ENCODE measurements at places on chromosomes 4 and X. TPM values are rescaled to one million over a fixed set of nuclear protein-coding genes. Genes with fewer than 3 reads are reported as not detected.

The TLR7 gene
- 0.05 TPM for total RNA-seq

The ZFYVE28 gene
- 6.3 TPM for total RNA-seq

The TRPC3 gene
- 0.50 TPM for total RNA-seq

The HHIP gene
- not detected for total RNA-seq

The TAF7L gene
- total RNA-seq, result 0.13 TPM

The GPM6B gene
- not detected for total RNA-seq

The GC gene
- total RNA-seq, result not detected

The RBM47 gene
- 0.60 TPM for total RNA-seq

The NKX6-1 gene
- not detected for total RNA-seq

DNA sequence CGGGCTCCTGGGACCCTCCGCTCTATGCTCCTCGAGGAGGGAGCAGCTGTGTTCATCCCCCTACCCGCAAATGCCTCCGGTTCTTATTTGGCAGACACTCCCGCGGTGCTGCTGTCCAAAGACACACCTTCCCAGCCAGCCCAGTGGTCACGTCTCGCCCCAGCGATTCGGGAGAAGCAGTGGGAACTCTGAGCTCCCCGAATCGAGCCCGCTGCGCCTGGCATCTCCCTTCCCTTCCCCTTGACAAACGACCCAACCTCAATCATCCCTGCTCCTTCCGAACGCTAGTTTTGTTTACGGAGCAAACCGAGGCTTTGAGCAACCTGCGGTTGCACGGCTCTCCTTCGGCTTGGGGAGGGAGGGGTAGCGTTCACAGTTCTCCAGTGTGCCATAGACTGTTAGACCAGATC is 317 bp upstream of the FRMPD4 start:
- peaks cover 17% of the 10 kb centered on the region for H3K27me3 ChIP-seq
- H3K36me3 ChIP-seq, result no peaks in the 10 kb centered on the region
- DNase-seq, result no peak
- no peak overlapping the region for H3K4me3 ChIP-seq
- H3K27ac ChIP-seq, result no peak overlapping the region
- H3K4me1 ChIP-seq, result no peaks in the 10 kb centered on the region

- H3K4me1 ChIP-seq, result peaks cover 16% of the 10 kb centered on the region
- H3K36me3 ChIP-seq, result no peaks in the 10 kb centered on the region
- peaks cover 6% of the 10 kb centered on the region for H3K27me3 ChIP-seq
- H3K27ac ChIP-seq, result peak overlapping the region; percentile 80
Observed at GRCh38 chrX:48789366-48790220, 3.2 kb downstream of the GATA1 start.

DNA sequence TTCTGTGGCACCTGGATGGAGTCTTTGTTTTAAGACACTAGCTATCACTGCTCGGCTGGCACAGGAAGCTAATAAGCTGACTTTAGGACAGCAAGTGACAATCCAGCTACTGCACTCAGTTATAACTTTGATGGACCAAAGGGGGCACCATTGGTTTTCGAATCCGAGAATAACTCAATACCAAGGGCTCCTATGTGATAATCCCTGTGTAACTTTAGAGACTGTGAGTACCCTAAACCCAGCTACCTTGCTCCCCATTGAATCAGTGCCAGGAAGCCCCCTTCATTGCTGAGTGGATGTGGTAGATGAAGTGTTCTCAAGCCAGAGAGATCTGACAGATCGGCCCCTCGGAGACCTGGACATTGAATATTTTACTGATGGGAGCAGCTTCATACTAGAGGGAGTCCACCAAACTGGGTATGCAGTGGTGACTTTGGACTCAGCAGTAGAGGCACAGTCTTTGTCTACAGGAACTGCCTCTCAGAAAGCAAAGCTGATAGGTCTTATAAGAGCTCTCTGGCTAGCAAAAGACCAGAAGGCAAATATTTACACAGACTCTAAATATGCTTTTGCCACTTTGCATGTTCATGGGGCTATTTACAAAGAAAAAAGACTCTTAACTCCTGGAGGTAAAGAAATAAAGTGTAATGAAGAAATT is 35.5 kb upstream of the UGT2B7 start:
- H3K36me3 ChIP-seq, result no peaks in the 10 kb centered on the region
- no peak overlapping the region for H3K4me3 ChIP-seq
- no peak for DNase-seq

- H3K4me1 ChIP-seq, result no peaks in the 10 kb centered on the region
- DNase-seq, result no peak
- H3K4me3 ChIP-seq, result no peak overlapping the region
- no peak overlapping the region for H3K27ac ChIP-seq
- H3K36me3 ChIP-seq, result peaks cover 45% of the 10 kb centered on the region
- no peaks in the 10 kb centered on the region for H3K27me3 ChIP-seq
Observed at GRCh38 chr4:25813448-25814106, 49.2 kb downstream of the SEL1L3 start.

- H3K27ac ChIP-seq, result peak overlapping the region; percentile 90
- peak; percentile 81 for DNase-seq
- peaks cover 68% of the 10 kb centered on the region for H3K4me1 ChIP-seq
- H3K36me3 ChIP-seq, result peaks cover 51% of the 10 kb centered on the region
- H3K27me3 ChIP-seq, result no peaks in the 10 kb centered on the region
- H3K4me3 ChIP-seq, result peak overlapping the region; percentile 30
Observed at GRCh38 chr4:6177587-6178197, 22.7 kb downstream of the JAKMIP1 start.

- H3K4me1 ChIP-seq, result no peaks in the 10 kb centered on the region
- no peak overlapping the region for H3K4me3 ChIP-seq
- H3K36me3 ChIP-seq, result no peaks in the 10 kb centered on the region
- peaks cover 5% of the 10 kb centered on the region for H3K27me3 ChIP-seq
Observed at GRCh38 chr4:82528868-82529267, 32.9 kb downstream of the TMEM150C start.

DNA sequence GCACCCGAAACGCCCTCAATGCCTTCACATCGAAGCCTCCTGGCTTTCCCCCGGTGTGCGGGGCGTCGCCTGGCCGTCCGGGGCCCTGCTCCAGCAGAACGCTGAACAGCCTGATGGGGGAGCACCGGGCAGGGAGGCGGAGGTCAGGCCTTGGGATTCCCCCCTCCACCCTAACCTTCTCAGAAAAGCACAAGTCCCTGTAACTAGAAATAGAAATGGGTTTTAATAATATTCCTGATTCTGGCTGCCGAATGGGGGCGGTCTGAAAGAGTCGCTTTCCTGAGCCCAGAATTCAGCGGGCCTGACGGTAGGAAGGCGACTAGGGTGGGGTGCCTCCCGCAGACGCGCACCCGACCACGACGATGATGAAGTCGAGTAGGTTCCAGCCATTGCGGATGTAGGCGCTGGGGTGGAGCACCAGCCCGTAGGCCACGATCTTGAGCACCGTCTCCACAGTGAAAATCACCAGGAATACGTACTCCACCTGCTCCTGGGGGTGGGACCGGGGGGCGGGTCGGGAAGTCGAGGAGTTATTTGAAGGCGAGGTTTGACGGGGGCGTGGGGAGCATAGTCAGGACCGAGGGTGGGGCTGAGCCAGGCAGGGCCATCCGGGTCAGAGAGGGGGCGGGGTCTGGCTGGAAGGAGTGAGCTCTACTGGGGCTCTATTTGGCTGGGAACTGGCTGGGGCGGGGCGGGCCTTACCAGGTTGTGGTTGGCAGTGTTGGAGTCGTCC is 2.5 kb downstream of the CACNA1F start:
- H3K27me3 ChIP-seq, result no peaks in the 10 kb centered on the region
- no peaks in the 10 kb centered on the region for H3K36me3 ChIP-seq
- peak; percentile 79 for DNase-seq
- peak overlapping the region; percentile 75 for H3K4me3 ChIP-seq
- H3K4me1 ChIP-seq, result peaks cover 30% of the 10 kb centered on the region
- H3K27ac ChIP-seq, result peak overlapping the region; percentile 92

- peaks cover 5% of the 10 kb centered on the region for H3K36me3 ChIP-seq
- H3K4me3 ChIP-seq, result no peak overlapping the region
- peaks cover 3% of the 10 kb centered on the region for H3K27me3 ChIP-seq
- no peak overlapping the region for H3K27ac ChIP-seq
Observed at GRCh38 chr4:1136048-1136447, 22.7 kb upstream of the RNF212 start.

DNA sequence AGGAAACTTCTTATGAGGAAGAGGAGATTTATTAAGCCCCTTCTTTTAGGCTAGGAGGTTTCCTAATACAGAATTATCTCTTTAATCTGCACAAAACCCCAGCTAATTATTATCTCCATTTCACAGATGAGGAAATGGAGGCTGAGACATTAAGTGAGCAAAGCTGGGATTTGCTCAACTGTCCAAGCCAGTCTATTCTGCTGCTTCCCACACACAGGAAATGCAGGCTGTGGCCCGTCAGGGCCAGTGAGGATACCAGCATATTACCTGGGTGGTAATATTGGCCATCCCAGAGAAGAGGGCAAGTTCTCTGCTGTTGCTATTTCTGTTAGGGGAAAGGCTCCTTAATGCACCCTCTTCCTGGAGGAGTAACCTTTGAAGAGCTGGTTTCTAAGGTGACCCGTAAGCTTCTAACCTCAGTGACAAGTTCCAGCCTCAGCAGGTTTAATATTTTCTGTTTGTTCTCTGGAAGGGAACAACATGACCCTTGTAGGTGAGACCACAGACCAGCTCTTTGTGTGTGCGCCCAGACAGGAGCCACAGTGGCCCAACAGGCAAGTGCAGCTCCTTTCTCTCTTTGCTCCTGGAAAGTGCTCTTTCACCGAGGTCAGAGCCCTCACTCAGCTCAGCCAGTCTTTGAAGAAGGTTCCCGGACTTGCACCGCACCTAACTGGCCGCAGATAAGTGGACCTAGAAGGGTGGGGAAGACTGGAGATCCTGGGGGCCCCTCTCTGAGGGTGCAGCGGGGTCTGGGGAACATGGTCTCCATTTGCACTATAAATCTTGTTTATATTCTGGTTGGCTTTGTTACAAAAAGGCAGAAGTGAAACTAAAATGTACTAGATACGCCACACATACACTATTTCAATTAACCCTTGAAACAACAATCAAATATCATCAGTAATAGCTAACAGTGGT is 35.5 kb downstream of the TBC1D9 start:
- H3K27me3 ChIP-seq, result no peaks in the 10 kb centered on the region
- H3K4me3 ChIP-seq, result peak overlapping the region; percentile 35
- H3K36me3 ChIP-seq, result no peaks in the 10 kb centered on the region
- H3K27ac ChIP-seq, result no peak overlapping the region
- H3K4me1 ChIP-seq, result peaks cover 5% of the 10 kb centered on the region
- no peak for DNase-seq

GRCh38 chr4:98510757-98511517 is 147.5 kb downstream of the TSPAN5 start:
- H3K36me3 ChIP-seq, result peaks cover 5% of the 10 kb centered on the region
- H3K4me3 ChIP-seq, result no peak overlapping the region
- H3K27me3 ChIP-seq, result no peaks in the 10 kb centered on the region
- peaks cover 34% of the 10 kb centered on the region for H3K4me1 ChIP-seq
- no peak overlapping the region for H3K27ac ChIP-seq

DNA sequence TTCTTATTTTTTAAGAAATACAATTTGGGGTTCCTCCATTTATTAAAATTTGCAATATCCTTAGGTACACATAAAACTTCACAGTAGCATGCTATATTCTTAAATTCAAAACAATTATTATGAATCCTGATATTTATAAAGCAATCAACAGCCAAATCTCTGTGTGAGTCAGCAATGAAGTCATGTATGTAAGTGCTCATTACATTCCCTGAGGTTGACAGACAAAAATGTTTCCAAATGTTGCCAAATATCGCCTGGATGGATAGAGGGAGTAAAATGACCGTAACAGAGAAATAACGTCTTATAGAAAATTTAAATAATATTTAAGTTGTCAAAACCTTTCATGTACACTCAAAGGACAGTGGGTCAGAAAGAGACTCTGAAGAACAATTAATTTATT is 220.0 kb downstream of the PCDH18 start:
- H3K27ac ChIP-seq, result no peak overlapping the region
- H3K36me3 ChIP-seq, result no peaks in the 10 kb centered on the region
- H3K4me3 ChIP-seq, result no peak overlapping the region
- no peaks in the 10 kb centered on the region for H3K27me3 ChIP-seq
- no peak for DNase-seq
- H3K4me1 ChIP-seq, result no peaks in the 10 kb centered on the region

GRCh38 chr4:110368409-110368808 is 107.5 kb upstream of the ENPEP start:
- H3K27ac ChIP-seq, result no peak overlapping the region
- DNase-seq, result no peak
- no peaks in the 10 kb centered on the region for H3K36me3 ChIP-seq
- H3K27me3 ChIP-seq, result peaks cover 3% of the 10 kb centered on the region
- H3K4me1 ChIP-seq, result no peaks in the 10 kb centered on the region
- no peak overlapping the region for H3K4me3 ChIP-seq

Measured in activated CD8-positive, alpha-beta T cell treated with anti-CD3 and anti-CD28 coated beads, Interleukin-2, amount 10 ng/mL, durations not matched to agents 7 days and 5 days (primary cell).